Uterine smooth muscle cell (primary cell): ENCODE measurements at places on chromosomes 2 and 18. TPM values are rescaled to one million over a fixed set of nuclear protein-coding genes. Genes with fewer than 3 reads are reported as not detected.

The RTP5 gene
- not detected in 2 replicates for total RNA-seq

The TUBA3E gene
- not detected in 2 replicates for total RNA-seq

The TCF23 gene
- not detected in 2 replicates for total RNA-seq

The C2orf81 gene
- total RNA-seq = 1.00 and 1.4 TPM in 2 replicates
